Type B pancreatic cell (in vitro differentiated cells): ENCODE measurements at places on chromosomes 6 and 20. TPM values are rescaled to one million over a fixed set of nuclear protein-coding genes. Genes with fewer than 3 reads are reported as not detected.

Gene TMEM244
- total RNA-seq = not detected in 2 replicates

Gene TCF19
- total RNA-seq = 8.9 and 18.9 TPM in 2 replicates

DNA sequence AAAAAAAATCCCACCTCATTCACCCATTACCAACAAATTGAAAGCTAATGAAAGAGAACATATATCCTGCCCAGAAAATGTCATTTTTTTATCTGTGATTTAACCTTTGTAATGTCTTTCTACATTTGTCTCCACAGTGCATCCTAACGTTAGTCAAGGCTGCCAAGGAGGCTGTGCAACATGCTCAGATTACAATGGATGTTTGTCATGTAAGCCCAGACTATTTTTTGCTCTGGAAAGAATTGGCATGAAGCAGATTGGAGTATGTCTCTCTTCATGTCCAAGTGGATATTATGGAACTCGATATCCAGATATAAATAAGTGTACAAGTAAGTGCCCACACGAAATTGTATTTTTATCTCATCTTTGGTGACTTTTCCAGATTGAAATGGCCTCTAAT lies 30.0 kb downstream of the RSPO3 start:
- no peak overlapping the region for H3K4me3 ChIP-seq
- DNase-seq = no peak
- H3K4me1 ChIP-seq = peaks cover 17% of the 10 kb centered on the region
- H3K27me3 ChIP-seq = no peaks in the 10 kb centered on the region

- H3K36me3 ChIP-seq = no peaks in the 10 kb centered on the region
- H3K4me1 ChIP-seq = peaks cover 10% of the 10 kb centered on the region
- H3K27me3 ChIP-seq = peaks cover 43% of the 10 kb centered on the region
- no peak for DNase-seq
- H3K4me3 ChIP-seq = no peak overlapping the region
Observed at GRCh38 chr6:134585517-134585873, 267.6 kb upstream of the SGK1 start.

DNA sequence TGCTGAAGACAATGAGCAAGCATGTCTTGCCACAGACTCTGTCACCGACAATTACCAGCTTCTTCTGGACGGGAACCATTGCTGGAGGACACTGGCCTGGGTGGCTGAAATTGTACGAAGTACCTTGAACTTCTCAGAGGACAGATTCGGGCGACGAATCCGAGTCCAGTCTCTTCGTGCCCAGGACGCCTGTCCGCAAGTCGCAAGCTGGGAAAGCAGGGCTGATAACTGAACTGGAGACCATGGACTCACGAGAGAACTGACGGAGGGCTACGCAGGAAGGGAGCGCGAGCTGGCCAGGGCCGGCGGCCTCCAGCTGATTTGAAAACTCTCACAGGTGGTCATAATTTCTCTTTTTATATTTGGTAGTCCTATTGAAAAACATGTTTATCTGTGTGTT lies 1229.5 kb upstream of the MAP3K7 start:
- peaks cover 7% of the 10 kb centered on the region for H3K4me1 ChIP-seq
- no peak for DNase-seq
- no peak overlapping the region for H3K27ac ChIP-seq
- no peaks in the 10 kb centered on the region for H3K27me3 ChIP-seq
- H3K4me3 ChIP-seq = no peak overlapping the region

GRCh38 chr20:54624706-54625390 lies 149.5 kb downstream of the DOK5 start:
- peak overlapping the region; percentile 71 for H3K27ac ChIP-seq
- peaks cover 3% of the 10 kb centered on the region for H3K36me3 ChIP-seq
- H3K4me3 ChIP-seq = peak overlapping the region; percentile 66
- peaks cover 32% of the 10 kb centered on the region for H3K4me1 ChIP-seq
- no peak for DNase-seq
